HS-27A (cell line): ENCODE measurements at places on chromosomes 12 and 14.
A peak's percentile ranks its signal among the peaks of the same experiment; 100 is the strongest.

- DNase-seq, result no peak
Observed at GRCh38 chr12:46562625-46563225, 190.2 kb upstream of the SLC38A2 start.

DNA sequence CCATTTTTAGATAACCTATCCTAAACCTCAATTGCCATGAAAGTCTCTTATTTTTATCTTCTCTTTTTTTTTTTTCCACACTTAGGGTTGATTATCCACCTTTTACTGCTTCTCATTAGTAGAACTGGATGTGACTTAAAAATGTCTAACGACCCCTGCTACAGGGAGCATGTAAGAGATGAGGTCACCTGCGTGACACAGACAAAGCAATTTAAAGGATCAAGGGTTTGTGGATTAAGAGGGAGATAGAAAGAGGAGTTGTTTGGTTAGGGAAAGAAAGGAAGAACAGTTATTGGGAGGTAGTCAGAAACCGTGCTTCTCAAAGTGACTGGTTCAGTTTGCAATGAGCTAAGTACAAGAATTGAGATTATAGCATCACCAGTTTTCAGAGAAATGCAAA is 239.1 kb downstream of the ALX1 start:
- DNase-seq, result no peak

DNA sequence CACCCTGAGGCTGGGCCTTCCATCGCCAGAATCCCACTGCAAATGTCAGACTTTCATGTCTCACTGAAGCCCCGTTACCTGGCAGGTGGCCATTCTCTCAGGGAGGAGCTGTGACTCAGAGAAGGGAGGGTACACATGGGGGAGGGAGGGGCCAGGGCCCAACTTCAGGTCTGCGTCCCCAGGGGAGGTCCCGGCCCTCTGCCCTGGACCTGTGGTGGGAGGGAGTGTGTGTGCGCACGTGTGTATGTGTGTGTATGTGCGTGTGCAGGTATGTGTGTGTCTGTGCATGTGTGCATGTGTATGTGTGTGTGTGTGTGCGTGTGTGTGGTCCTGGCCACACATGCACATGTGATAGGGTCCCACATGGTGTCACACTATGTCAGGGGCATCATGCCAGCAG is 50.9 kb downstream of the MVK start:
- no peak for DNase-seq

GRCh38 chr12:1830981-1831963 is 10.9 kb downstream of the LRTM2 start:
- no peak for DNase-seq

GRCh38 chr12:87290505-87290904 is 738.7 kb downstream of the C12orf50 start:
- DNase-seq, result no peak

DNA sequence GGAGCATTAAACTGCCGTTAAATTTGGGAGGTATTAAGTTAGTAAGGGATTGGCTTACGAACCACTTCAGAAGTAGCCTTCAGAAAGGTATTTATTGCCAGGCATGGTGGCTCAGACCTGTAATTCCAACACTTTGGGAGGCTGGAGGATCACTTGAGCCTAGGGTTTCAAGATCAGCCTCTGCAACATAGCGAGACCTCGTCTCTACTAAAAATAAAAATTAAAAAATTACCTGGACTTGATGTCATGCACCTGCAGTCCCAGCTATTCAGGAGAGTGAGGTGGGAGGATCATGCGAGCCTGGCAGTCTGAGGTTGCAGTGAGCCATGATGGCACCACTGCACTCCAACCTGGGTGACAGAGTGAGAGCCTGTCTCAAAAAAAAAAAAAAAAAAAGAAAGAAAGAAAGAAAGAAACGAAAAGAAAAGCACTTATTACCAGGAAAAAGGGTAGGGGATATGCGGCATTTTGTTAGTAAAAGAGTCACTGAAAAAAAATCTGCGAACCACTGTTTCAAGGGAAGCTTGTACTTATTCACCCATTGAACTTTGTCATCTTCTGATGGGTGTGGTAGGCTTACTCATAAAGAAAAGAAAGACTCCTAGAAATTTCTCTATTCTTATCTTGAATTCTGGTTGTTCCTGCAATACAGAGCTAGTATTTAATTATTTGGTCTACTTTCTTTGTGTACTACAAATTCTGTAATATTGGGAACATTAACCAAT is 33.6 kb upstream of the PLEKHA5 start:
- DNase-seq, result peak; percentile 59

DNA sequence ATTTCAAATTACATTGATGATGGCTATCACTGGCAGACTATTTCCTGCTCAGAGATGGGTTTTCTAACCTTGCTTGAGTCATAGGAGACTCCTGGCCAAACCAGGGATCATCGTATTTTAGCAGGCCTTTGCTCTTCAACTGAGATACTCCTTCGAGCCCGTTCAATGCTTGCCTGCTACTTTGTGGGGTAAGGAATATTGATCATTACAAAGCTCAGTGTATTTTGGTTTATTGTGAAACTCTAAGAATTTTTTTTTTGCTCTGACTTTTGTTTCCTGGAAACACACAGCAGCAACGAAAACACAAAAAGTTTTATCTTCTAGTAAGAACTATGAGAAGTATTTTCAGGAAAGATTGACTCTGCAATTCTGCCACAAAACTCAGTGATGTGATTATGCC is 4.1 kb downstream of the GPRC5D start:
- DNase-seq, result no peak

- DNase-seq, result no peak
Observed at GRCh38 chr14:98958048-98958631, 313.9 kb downstream of the BCL11B start.

DNA sequence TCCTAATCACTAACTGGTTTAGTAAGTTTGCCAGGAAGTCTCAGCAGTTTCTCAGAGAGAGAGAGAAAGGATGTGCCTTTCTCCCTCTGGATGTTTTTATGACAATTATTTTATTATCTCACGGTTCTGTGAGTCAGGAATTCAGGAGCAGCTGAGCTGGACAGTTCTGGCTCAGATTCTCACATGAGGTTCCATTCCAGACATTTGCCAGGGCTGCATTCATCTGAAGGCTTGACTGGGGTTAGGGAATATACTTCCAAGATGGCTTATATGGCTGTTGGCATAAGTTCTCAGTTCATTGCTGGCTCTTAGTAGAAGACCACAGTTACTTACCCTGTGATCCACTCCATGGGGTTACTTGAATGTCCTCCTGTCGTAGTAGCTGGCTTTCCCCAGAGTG is 101.2 kb upstream of the ATF7IP start:
- DNase-seq, result no peak

DNA sequence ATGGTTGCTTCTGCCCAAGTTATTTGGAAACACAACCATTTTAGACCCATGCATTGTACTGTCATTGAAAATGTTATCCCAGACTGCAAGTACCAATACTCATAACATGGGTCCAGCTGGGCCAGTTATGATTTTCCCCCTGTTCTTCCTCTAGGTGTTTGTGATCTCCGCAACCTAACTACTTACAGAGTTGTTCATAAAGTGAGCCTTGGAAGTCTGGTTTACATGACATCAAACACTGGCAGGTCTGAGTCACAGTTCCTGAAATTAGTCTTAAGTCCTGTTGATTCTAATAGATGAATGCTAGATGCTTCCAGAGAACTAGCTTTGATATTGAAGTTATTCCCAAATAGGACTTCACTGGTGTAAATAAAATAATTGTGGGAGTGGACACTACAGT is 487.0 kb downstream of the MED13L start:
- DNase-seq, result no peak

DNA sequence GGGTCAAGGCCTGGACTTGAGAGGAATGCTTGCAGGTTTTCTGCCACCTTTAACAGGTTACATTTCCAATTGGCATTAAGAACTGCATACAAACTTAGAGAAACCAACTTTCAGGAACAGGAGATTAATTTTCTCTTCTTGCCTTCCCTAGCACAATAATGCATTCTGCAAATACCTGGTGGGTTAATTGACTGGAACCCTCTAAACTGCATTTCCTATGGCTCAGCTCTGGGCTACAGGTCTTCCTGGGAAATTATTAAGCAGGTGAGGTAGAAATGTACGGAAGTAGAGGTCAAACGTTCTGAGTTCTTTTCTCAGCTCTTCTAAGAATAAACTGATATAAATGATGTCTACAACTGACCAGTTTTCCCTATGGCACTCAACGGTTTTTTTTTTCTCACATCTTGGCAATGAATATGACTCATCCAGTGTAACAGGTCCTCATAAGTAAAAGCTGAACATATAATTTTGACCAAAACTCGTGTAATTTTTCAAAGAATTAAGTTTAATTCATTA is 144.9 kb upstream of the PELI2 start:
- no peak for DNase-seq

DNA sequence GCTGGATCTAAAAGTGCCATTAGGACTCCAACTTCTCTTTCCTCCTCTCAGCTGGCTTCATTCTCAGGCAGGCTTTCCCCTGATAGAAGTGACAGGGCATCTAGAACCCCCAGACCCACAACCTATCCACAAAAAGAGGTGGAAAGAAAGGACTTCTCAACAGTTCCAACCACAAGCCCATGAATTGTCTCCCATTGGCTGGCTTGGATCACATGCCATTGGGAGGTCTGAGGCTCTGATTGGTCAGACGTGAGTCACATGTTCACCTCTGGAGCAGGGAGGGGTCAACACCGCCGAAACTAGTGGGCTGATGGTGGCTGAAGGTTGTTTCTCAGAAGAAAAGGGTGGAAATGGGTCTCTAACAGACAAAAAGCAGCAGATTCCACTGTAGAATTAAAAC is 47.2 kb downstream of the DRAM1 start:
- no peak for DNase-seq

- DNase-seq, result no peak
Observed at GRCh38 chr12:121297435-121297991, 1.0 kb upstream of the CAMKK2 start.

- DNase-seq, result no peak
Observed at GRCh38 chr12:109630815-109631214, 57.2 kb downstream of the MVK start.

- no peak for DNase-seq
Observed at GRCh38 chr12:93573552-93574223, 1.2 kb downstream of the SOCS2 start.

DNA sequence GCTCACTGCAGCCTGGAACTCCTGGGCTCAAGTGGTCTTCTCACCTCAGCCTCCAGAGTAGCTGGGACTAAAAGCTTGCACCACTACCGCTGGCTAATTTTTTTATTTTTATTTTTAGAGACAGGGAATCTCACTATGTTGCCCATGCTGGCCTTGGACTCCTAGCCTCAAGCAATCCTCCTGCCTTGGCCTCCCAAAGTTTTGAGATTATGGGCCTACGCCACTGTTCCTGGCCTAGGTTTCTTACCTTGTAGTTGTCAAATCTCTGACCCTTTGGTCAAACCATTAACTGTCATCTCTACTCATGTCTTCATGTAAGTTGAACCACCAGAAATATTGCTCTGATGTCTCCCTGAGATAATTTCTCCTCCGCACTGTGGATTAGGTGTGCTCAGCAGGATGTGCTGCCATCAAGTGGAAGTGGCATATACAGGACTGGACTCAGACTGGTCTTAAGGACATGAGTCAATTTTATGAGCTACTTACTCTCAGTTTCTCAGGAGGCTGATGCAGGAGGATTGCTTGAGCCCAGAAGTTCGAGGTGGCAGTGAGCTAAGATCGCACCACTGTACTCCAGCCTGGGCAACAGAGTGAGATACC is 28.5 kb downstream of the ACTR6 start:
- no peak for DNase-seq

- no peak for DNase-seq
Observed at GRCh38 chr12:108052260-108052659, 76.8 kb upstream of the WSCD2 start.

DNA sequence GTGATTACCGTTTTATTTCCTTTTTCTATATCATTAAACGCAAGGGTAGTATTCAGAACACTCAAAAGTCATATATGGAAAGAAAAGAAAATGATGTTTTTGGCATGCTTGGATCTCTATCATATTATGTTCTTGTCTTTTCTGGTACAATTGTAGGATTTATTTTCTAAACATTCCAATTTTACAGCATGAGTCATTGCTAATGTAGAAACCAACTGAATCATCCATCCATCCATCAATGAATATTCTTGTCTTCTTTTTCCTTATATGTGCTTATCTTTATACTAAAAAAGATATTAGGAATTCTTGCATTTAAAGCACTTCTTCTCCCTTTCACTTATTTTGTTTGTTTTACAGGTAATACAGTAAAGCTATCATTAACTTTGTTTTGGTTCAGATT is 20.4 kb upstream of the AMIGO2 start:
- no peak for DNase-seq

DNA sequence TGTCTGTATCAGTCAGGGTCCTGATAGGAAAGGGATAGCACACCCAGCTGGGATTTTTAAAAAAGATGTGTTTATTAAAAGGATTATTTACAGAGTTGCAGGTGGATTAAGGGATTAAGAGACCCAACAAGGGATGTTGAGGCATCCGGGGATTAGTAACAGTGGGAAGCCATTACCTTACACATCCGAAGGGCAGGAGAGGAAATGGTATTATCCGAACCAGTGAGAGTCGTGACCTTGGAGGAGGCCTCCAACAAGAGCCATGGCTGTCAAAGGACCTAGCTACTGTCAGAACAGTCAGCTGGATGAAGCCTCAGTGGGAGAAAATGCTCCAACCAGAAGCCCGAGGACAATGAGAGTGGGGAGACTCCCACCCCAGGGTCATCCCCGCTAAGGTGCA is 146.3 kb upstream of the KRAS start:
- no peak for DNase-seq

GRCh38 chr14:22478670-22479069 is 110.4 kb downstream of the DAD1 start:
- DNase-seq, result no peak

DNA sequence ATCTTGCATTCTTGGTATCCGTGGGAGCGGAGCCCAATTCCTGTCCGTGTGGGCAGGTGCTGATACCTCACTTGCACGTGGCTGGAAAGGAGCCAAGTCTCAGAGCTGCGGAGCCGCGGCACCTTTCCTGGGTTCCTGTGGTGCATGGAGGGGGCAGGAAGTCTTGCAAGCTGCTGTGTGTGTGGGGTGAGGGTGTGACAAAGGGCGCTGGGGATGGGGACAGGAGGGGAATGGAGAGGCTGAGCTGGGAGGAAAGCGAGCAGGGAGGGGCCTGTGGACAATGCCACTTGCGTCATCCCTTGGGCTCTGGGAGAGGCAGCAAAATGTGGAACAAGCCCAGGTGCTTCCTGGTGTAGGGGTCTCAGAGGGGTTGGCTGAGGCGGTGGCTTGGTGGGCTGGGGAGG is 86.7 kb downstream of the CALM1 start:
- no peak for DNase-seq

DNA sequence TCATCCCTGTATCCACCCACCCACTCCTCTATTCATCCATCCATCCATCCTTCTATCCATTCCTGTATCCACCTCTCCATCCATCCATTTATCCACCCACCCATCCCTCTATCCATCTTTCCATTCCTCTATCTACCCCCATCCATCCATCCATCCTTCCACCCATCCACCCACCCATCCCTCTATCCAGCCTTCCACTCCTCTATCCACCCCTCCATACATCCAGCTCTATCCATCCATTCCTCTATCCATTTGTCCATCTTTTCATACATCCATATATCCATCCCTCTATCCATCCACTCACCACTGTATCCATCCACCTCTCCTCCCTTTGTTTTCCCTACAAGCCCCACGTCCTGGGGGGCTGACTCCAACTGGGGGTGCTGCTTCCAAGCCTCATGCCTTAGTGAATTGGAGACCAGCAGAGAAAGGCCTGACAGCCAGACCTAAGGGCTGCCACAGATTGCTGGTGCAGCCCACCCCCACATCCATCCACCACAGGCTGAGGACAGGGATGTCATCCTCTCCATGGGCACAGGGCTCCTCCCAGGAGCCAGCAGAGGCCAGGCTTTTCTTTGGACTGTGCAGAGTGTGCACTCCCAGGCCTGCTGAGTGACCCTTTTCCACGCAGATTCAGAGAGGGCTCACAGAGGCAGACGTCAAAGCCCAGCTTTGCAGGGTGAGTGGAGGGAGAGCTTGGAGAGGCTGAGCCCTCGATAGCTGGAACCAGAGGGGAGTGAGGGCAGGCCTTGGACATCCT is 18.9 kb upstream of the GPR132 start:
- DNase-seq, result no peak
